ENCODE measurements at places on chromosomes 7 and 10. TPM values are rescaled to one million over a fixed set of nuclear protein-coding genes. Genes with fewer than 3 reads are reported as not detected.

- no peak overlapping the region for H3K4me3 ChIP-seq
- no peak overlapping the region for H3K27ac ChIP-seq
- H3K4me1 ChIP-seq, result no peaks in the 10 kb centered on the region
Observed at GRCh38 chr7:6090738-6091505, 59.7 kb downstream of the ANKRD61 start.

The BCCIP gene
- total RNA-seq, result 40.7 TPM

DNA sequence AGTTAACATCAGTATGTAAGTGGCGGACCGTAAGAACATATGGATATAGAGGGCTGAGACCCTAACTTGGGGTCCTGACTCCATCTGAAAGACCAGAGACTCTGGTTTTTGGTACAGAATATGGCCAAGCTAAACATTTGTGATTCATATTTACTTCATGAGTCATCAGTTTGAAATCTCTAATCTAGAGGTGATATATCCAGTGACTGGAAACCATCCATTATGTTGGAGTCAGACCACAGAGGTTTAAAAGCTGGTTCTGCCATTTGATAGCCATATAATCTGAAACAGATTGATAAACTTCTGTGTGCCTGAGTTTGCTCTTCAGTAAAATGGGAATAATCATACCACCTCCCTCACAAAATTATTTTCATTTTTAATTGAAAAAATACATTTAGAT, 505.3 kb downstream of the SORCS3 start:
- no peaks in the 10 kb centered on the region for H3K36me3 ChIP-seq
- H3K27ac ChIP-seq, result no peak overlapping the region
- no peaks in the 10 kb centered on the region for H3K4me1 ChIP-seq
- no peaks in the 10 kb centered on the region for H3K27me3 ChIP-seq

The LIPN gene
- not detected for total RNA-seq

GRCh38 chr7:27064159-27064558, 31.6 kb downstream of the HOXA1 start:
- no peak overlapping the region for H3K4me3 ChIP-seq
- H3K27me3 ChIP-seq, result no peaks in the 10 kb centered on the region
- H3K4me1 ChIP-seq, result no peaks in the 10 kb centered on the region
- H3K36me3 ChIP-seq, result no peaks in the 10 kb centered on the region

- H3K27ac ChIP-seq, result no peak overlapping the region
- H3K4me1 ChIP-seq, result no peaks in the 10 kb centered on the region
- no peaks in the 10 kb centered on the region for H3K36me3 ChIP-seq
- H3K4me3 ChIP-seq, result no peak overlapping the region
Observed at GRCh38 chr7:30837581-30837980, 66.4 kb downstream of the MINDY4 start.
